ENCODE measurements at places on chromosomes 6 and 20.
A peak's percentile ranks its signal among the peaks of the same experiment; 100 is the strongest.

GRCh38 chr6:4351520-4352321 is 216.3 kb upstream of the ECI2 start:
- peak; percentile 41 for DNase-seq

- no peak for DNase-seq
These were observed 40.5 kb upstream of the MPC1 start for GRCh38 chr6:166423051-166423745.

GRCh38 chr6:164151161-164152120 is 736.9 kb downstream of the QKI start:
- DNase-seq: no peak

DNA sequence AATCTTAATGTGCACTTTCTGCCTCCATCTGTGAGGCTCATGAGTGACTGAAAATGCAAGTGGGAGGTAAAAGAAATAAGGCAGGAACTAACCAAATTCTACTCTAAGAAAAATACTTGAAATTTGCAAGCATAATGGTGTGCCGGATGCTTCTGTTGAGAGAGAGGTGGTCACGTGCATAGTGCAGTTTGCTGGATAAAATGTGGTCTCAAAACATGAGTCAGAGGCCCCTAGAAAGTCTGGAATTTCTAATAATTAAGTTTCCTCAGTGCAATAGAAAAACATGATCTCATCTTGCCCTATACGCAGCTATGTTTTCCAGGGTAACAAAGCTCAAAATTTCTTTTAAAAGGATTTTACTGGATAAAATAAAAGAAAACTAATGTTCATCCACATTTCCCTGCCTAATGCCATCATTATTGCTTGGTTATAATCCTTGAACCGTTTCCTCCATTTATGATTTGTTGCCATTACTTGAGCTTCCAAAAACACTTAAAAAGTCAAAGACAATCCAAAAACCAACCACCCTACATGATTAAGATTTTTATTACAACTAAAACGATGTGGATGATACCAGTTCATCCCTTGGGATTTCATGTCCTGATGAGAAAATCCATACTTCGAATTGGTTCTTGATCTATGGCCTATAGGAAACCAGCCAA is 351.7 kb upstream of the ARID1B start:
- no peak for DNase-seq

- no peak for DNase-seq
These were observed 4.8 kb downstream of the NDRG3 start for GRCh38 chr20:36741072-36741471.

GRCh38 chr6:89858041-89858440 is 28.4 kb downstream of the CASP8AP2 start:
- DNase-seq: no peak

- DNase-seq: no peak
These were observed 742.0 kb downstream of the KIF16B start for GRCh38 chr20:15831201-15831600.

DNA sequence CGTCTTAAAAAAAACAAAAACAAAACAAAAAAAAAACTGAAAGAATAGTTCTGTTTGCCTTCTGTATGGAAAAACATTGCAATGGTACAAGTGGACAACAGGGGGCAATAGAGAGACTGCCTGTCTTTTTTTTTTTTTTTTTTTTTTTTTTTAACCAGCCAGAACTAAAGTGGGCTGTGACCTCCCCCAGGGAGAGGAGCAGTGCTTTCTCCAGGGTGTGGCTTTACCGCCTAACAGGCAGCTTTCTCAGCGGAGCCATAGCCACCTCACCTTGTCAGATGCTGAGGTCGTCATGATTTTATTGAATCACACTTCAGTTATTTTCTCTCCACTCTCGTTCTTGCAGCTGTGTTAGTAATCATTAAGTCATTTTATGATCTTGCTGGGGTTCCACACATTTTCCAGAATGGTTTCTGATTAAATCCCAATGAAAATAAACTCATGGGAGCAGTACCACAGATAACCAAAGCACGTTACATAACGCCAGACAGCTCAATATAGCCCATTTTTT is 78.4 kb downstream of the GMPR start:
- no peak for DNase-seq

DNA sequence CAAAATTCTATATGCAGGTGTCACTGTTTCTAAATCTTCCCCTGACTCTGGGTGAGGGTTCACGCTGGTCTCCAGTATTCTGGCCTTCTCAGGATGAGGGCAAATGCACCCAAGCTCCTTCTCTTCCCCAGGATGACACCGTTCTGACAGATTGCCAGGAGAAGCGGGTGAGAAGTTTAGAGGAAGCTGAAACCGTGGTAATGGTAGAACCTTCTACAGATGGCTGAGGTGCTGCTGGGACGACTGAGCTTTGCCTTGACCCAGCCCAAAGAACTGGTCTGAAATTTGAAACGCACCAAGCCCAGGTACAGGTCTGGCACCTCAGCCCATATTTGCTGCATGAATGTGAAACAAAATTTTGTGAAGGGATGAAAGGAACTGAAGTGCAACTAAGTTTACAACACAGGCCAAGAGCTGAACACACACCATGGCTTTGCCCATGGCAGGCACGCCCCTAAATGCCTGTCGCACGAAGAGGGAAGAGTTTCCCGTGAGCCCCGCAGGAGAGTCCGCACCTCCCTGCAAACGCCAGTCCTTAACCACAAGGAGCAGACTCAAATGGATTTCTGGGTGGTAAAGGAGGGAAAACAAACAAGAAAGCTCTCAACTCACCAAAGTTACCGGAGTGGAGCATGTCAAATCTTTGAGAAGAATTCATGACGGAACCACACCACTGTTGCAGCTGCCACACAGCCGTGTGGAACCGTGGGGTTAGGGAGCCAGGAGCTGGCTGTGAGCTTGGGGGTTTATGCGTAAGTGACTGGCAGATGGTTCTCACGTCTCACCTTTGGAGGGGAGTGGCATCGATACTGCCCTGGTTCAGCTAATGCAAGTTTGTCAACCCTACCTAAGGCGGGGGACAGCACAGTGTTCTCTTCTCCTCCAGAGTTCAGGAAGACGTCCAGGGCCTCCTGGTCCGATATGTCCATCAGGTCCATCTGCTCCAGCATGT is 138.9 kb downstream of the DTNBP1 start:
- DNase-seq: no peak

DNA sequence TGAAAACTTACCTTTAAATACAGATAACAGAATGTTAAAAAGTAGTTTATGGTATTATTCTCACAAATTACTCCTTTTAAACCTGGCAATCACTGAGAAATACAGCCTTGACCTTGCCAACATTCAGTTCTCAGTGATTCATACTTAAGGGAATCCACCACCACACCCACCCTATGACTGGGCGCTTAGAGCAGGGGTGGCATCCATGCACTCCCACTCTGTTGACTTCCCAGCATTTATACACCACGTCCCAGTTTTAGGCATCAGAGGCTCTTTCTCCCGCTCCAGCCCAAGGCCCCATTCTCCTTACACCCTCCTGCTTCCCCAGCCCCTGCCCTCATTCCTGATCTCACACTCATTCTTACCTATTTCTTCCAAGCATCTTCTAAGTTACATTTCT is 16.3 kb downstream of the TRAF3IP2 start:
- DNase-seq: no peak

- DNase-seq: no peak
These were observed 41.8 kb upstream of the GABRR1 start for GRCh38 chr6:89258912-89259311.

GRCh38 chr6:169848946-169849345 is 97.5 kb downstream of the ERMARD start:
- no peak for DNase-seq

GRCh38 chr6:29965873-29966601 is 23.7 kb downstream of the HLA-A start:
- DNase-seq: peak; percentile 74

GRCh38 chr6:154157082-154157481 is 118.0 kb downstream of the OPRM1 start:
- no peak for DNase-seq

GRCh38 chr6:23031986-23032385 is 462.6 kb downstream of the HDGFL1 start:
- no peak for DNase-seq

- no peak for DNase-seq
These were observed 255.1 kb upstream of the NOX3 start for GRCh38 chr6:155710704-155711103.

GRCh38 chr6:163670336-163670735 is 255.8 kb downstream of the QKI start:
- DNase-seq: no peak

GRCh38 chr20:16350465-16350864 is 222.8 kb downstream of the KIF16B start:
- no peak for DNase-seq

All from tibial nerve (tissue), 4 donors.